ENCODE measurements at places on chromosomes 6 and 20.

- no peak for DNase-seq
Measured at GRCh38 chr6:108995296-108995695, 99.3 kb downstream of the SESN1 start.

DNA sequence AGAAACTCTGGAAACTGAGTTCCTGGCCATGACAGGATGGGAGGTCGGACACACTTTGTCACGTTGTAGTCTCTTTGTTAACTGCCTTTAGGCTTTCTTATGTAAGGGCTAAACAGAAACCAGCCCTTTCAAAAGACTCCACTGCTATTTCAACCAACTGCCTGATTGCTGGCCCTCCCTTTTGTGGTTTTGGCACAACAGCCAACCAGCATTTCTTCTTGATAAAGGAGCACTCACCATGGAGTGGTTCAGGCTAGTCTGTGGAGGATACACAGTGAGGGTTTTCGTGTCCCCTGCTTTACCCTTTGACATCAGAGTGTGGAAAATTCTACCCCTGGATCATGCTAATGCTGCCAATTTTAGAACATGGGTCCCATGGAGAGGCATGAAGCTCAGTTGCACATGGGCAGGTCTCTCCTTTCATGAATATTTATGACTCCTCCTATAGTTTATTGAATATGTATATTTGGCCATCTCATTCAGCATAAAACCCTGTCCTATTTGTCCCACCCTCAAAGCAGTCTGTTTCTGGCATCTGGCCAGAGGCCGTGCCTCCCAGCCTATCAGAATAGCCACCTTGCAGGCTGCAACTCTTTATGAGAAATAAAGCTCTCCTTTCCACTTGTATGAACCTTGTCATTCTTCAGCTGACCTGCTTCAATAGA is 148.3 kb downstream of the HS3ST5 start:
- DNase-seq, result no peak

DNA sequence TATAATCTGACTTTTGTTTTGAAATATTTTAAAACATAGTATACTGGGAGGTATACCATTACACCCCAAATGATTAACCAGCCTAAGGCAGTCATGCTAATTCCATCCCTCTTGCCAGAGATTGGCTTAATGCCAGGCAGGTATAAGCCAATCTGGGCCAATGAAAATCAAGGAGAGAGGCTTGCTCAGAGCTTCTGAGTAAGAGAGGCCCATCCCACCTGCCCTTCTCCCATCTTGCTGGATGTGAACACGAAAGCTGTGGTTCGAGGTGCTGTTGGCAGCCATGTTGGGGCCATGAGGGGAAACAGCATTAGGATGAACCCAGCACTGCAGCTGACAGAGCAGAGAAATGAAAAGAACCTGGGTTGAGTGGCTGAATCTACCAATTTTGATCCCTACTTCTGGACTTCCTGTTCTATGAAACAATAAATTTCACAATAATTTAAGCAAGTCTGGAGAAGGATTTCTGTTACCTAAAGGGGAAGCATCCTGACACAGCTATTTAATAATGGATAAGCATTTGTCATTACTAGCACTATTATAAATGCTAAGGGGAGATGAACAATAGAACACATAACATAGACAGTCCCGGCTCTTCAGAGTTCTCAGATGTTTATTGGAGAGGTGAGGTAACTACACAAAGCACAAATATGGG is 152.3 kb downstream of the CDC5L start:
- DNase-seq, result no peak

DNA sequence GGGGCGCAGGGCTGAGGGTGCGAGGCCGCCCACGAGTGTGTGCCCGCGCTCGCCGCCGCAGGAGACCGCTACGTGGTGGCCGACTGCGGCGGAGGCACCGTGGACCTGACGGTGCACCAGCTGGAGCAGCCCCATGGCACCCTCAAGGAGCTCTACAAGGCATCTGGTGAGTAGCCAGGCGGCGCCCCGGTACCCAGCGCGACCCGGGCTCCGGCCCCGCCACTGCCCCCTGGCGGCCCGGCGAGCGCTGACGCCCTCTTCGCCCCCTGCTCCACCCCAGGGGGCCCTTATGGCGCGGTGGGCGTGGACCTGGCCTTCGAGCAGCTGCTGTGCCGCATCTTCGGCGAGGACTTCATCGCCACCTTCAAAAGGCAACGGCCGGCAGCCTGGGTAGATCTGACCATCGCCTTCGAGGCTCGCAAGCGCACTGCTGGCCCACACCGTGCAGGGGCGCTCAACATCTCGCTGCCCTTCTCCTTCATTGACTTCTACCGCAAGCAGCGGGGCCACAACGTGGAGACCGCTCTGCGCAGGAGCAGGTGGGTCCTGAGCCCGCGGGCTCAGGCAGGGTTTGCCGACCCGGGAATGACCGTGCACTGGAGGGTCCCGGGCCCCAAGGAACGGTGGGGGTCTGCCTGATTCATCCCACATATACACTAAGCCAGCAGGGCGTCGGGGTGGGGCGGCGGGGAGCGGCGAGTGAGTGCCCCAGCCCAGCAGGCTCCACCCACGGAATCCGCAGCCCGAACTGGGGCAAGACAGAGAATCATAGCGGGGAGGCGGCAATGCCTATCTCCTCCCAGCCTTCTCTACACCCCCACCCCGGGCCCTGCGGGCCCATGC is 17.4 kb downstream of the HSPA12B start:
- DNase-seq, result peak; percentile 17

GRCh38 chr20:37295595-37295994 is 6.1 kb downstream of the MANBAL start:
- no peak for DNase-seq

- no peak for DNase-seq
Measured at GRCh38 chr6:40946738-40947301, 92.2 kb downstream of the UNC5CL start.

DNA sequence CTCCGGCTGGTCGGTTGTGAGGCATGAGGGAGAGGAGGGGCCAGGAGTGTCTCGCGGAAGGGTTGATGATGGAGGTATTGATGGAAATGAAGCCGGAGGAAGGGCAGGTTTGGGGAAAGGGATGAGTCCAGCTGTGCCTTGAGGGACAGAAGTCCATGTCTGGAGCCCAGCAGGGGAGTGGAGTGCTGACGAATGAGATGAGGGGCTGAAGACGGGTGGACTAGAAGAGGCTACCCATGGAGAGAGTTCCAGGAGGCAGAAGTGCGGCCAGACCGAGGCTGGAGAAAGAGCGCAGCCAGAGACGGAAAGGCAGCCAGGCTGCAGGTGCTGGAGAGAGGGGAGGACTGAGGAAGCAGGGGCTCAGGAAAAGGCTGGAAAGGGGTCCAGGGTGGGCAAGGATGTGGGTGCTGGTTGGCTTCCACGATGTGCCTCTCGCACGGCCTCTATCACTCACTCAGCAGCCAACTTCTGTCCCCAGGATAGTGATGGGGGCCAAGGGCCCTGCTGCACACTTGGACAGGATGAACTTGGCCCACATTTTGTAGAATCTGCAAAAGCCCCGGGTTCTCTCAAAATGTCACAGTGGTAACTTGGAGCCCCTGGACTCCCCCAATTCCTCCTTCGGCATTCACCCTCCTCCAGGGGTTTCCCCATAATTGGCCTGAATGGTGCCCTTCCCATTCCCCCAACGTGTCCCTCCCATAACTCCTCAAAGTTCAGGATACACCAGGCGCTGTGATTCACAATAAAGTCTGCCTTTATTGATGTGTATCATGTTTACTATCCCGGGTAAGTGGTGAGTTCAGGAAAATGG is 627 bp upstream of the EIF6 start:
- DNase-seq, result no peak

DNA sequence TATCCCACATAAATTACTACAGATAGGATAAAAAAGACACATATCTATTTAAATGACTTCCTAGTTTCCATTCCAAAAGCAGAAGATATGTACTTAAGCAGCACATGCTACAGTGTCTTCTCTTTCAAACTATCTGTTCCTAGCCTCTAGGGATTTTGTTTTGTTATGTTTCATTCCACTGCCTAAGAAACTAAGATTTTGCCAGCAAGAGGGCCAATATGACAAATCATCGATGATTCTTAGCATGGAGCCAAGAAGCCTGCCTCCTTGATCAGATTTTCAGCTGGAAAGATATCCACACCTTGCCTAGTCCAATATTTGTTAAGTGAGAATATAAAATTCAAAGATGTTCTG is 7.0 kb downstream of the SNX5 start:
- DNase-seq, result no peak

- no peak for DNase-seq
Measured at GRCh38 chr6:123276546-123276980, 280.5 kb downstream of the CLVS2 start.

- no peak for DNase-seq
Measured at GRCh38 chr6:116446399-116446798, 14.8 kb upstream of the CALHM6 start.

DNA sequence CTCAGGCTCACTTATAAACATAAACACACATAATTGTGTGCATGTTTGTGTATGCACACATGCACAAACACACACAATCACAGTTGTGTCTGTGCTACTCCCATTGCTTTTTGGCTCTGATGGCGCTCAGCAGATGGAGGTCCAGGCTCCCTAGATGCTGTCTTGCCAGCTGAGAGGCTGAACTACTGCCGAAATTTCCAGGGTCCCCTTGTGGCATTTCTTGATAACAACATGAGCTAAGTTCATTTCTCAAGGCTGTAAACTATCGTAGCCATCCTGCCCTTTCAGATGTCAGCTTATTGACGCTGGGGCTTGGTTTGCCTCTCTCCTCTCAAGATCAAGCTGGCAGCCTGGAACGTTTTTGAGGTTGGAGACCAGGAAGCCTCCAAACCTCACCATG is 313.9 kb upstream of the RNF24 start:
- no peak for DNase-seq

- DNase-seq, result no peak
Measured at GRCh38 chr6:63862486-63863198, 227.0 kb downstream of the PHF3 start.

GRCh38 chr6:30626484-30627366 is at the start of gene ATAT1:
Gene ATAT1, plus strand, starts transcription at chr6:30626874.
- peak; percentile 89 for DNase-seq

- no peak for DNase-seq
Measured at GRCh38 chr6:111358454-111358853, 124.6 kb downstream of the REV3L start.

- no peak for DNase-seq
Measured at GRCh38 chr6:139378226-139378625, 3.8 kb upstream of the CITED2 start.

DNA sequence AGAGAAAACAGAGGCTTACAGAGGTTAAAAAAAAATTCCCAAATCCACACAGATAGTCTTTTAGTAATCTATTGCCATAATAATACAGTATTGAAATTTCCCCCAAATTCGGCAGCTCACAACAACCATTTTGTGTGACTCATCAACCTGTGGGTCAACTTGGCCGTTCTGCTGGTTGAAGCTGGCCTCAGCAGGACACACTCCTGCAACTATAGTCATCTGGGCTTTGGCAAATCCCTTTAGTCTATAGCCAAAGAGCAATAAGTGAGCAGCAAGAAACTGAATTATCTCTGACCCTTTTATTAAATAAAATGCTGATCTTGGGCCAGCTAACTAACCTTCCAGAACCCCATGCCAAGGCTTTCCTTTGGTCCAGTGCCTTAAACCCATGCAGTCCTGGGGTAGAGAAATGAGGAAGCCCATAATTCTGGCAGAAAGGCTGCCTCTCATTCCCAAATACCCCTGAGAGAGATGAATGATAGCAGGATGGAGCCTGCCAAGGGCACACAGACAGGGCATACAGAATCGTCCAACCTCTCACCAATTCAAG is 17.2 kb upstream of the SNAP25 start:
- no peak for DNase-seq

DNA sequence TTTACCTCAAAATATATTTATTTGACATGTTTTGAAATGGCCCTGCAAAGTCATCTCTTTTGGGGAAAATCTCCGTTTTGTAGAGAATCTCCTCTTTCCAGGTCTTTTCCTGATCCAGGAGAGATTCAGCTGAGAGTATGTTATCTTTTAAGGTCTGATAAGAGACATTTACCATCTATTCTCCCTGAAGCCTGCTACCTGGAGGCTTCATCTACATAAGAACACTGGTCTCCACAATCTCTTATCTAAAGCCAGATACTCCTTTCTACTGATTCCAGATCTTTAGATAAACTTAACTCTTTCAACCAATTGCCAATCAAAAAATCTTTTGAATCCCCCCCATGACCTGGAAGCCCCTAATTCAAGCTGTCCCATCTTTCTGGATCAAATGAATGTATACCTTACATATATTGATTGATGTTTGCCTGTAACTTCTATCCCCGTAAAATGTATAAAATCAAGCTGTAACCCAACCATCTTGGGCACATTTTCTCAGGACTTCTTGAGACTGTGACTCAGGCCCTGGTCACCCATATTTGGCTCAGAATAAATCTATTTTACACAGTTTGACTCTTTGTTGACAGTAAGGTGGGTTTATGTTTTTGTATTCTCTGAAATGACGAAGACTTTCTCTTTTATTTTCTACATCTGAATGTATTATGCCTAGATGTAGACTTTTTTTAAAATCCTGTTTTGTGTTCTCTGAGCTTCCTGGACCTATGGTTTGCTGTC is 95.5 kb downstream of the ECT2L start:
- no peak for DNase-seq

DNA sequence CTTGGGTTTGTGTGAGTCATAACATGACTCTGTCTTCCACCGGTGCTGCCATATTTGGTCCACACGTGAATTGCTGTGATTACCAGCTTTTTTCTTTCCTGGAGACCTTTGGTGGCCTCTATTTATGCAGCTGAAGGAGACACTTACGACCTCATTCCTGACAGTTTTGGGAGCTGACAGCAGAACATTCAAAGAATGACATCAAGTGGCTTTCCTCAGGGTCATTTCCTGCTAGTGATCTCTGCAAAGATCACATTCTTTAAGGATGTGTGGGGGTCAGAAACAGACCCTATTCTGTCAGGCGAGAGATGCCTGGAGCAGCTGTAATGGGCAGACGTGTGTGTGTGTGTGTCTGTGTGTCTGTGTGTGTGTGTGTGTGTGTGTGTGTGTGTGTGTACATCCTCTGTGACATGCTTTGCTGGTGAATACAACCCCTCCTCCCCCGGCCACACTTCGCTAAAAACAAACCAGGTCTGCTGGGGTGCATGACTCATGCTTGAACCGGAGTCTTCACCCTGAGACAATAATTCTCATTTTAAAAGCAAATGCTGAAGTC is 115.6 kb downstream of the TMEM170B start:
- peak; percentile 3 for DNase-seq

DNA sequence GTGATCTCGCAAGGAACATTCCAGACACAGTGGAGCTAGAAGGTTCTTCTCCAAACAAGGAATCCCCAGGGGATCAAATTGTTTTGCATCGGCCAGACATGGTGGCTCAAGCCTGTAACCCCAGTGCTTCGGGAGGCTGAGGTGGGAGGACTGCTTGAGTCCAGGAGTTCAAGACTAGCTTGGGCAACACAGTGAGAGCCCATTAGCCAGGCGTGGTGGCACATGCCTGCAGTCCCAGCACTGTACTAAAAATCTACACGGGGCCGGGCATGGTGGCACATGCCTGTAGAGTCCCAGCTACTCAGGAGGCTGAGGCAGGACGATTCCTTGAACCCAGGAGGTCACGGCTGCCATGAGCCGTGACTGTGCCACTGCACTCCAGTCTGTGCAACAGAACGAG is 15.3 kb downstream of the GMEB2 start:
- DNase-seq, result no peak

GRCh38 chr20:37947943-37948342 is 45.0 kb downstream of the VSTM2L start:
- no peak for DNase-seq
